ENCODE measurements at places on chromosomes 7 and 10.

DNA sequence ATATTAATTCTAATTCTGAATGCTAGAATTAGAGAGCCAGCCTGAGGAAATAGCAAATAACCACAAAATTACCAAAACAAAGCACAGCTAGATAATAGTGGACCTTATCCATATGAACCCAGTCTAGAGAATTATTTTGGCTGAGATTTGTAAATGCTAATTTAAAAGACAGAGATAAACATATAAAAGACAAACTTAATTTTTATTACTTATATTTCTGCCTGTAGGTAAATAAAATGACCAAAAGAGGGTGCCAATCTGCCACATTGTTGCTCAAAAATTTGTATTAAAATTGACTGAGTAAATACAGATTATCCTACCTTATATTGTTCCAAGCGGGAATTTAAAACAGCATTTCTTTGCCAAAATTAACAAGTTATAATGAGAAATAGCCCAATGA lies 20.2 kb downstream of the RTKN2 start:
- peak; percentile 27 for DNase-seq

GRCh38 chr7:142581341-142581740 lies 167.9 kb upstream of the PRSS1 start:
- peak; percentile 68 for DNase-seq

DNA sequence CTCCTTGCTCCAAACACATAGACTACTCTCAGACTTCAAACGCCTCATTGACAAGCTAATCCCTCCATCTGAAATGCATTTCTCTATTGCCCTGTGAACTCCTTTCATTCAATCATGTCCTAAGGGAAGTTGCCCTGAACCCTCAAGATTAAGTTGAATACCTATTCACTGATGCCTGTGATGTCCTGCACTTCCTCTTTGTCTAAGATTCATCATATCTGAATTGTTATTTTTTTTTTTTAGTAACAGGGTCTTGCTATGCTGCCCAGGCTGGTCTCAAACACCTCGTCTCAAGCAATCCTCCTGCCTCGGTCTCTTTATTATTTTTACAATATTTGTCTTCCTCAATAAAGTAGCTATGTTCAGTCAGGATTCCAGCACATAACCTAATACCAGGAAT lies 3.2 kb downstream of the PSMA2 start:
- DNase-seq, result no peak

DNA sequence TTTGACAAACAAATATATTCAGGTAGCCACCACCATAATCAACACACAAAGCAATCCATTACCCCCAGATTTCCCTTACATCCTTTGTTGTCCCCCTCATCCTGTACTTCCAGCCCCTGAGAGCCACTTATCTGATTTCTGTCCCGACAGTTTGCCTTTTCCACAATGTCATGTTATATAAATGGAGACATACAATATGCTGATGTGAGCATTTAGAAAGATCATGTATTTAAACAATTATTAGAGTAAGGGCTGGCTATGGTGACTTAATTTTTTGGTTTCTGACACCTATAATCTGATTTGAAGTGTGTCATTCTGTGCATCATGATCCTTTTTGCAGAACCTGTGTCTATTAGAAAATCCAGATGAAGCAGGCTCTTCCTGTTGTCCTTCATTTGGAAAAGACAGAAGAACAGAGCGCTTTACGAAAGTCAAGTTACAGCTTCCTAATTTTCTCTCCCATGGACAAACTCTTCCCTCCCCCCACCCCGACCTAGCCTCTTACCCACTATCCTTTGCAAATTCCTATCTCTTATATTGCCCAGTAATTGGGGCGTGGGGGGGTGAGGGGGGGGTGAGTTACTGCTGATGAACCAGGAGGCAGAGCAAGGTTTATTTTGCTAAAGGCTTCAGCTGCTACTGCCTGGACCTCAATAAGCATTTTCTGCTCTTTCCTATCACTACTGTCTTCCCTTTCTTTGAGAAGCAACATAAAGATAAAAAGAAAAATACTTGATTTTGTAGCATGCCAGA lies 252.4 kb upstream of the C7orf33 start:
- DNase-seq, result no peak

GRCh38 chr7:1853431-1853985 lies 183.4 kb downstream of the ELFN1 start:
- DNase-seq, result no peak

DNA sequence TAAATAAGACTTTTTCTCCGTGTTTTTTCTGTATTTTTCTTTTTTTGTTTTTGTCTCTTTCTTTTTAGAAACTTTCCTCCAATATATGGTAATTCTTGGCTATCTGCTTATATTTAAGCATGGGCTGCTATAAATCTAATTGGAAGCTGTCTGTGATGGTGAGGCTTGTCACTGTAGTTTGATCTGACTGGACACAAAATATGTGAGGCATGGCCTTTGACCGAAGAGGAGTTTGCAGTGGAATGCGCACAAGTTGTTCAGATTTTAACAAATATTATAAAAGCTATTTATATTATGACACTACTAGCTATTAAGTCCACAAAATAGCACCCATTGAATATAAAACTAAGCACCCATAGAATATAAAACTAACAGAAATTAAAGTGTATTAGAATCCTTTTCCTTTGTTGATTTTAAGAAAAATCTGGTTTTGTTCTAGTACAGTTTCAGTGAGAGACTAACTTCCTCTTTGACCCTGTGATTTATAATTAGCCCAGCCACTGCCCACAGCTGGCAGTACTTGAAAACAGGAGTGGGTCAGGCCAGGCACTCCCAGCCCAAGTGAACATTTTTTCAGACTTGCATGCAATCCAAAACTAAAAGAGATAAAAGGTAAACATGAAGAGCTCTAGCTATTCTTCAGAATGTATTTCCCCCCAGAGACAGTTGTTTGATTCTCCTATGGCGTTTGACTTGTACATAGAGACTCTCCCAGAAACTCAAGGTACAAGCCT lies 69.9 kb upstream of the FGL2 start:
- DNase-seq, result no peak

DNA sequence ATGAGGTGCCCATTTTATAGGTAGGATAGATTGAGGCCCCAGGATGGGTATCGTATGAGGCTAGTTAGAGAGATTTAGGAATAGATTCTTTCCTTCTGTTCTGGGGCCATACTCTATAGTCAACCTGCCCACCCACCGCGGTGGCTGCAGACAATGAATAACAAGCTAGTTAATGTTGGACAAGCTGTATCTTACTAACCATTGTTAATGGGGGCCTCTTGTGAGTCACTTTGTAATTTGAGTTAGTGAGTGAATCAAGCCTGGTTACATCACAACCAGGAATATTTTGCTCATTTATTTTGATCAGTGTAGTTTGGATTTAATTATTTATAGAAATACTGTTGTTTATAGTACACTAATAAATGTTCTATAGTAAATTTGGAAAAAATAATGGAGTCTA lies 7.3 kb downstream of the SORCS3 start:
- DNase-seq, result no peak

DNA sequence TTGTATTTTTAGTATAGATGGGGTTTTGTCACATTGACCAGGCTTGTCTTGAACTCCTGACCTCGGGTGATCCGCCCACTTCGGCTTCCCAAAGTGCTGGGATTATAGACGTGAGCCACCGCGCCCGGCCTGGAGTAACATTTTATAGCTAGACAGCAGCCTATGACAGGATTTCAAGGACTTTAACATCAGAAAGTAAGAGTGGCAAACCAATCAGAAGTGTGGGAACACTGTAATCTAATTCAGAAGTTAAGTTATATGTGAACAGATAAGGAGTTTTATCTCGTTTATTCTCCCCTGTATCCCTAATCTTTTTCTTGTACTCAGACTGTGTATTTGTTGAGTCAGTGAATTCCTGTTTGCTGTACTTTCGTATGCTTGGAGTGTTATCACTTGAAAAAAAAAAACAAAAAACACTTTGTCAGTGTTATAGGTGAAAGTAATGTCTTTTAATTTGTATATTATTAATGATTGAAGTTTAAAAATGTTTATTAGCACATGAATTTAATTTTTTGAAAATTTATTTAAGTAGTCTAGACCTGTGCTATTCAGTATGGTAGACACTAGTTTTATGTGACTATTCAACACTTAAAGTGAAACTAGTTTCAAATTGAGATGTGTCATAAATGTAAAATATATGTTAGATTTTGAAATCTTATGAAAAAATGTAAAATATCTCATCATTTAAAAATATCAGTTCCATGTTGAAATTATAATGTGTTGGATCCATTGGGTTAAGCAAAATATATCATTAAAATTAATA lies 38.6 kb downstream of the RSBN1L start:
- DNase-seq, result no peak

DNA sequence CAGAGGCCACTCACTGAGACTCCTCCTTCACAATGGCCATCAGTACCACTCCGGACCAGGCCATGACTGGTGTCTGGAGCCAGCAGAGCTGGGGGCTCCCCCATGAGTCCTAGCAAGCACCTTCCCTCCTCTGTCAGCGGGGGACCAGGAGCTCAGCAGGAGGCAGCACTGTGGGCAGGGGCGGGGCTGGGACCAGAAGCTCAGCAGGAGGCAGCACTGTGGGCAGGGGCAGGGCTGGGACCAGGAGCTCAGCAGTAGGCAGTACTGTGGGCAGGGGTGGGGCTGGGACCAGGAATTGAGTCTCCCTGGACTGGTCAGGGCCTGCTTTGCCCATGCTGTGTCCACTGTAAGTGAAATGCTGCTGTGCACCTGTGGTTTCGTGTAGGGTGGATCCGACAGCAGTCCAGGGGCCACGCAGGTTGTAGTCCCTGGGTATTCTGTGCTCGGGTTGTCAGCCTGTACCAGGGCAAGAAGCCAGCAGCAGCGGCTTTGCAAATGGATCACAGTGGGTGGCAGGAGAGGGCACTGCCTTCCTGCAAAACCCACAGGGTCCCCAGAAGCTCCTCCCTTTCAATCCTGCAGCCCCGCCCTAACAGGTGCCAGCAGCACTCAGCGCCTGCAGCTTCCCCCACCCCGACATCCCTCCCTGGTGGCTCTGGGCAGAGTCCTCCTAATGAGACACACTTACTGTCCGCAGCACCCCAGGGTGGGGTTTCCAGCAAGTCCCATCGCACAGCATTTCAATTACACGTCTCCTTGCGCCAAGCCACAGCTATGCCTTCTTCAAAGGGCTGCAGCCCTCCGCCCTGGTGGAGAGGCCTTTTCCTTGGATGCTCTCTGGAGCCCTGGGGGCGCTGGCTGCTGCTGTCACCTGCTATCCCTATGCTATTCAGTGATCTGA lies 220.5 kb downstream of the TCERG1L start:
- no peak for DNase-seq

- DNase-seq, result peak; percentile 57
Observed at GRCh38 chr7:130910949-130911944, 177.2 kb upstream of the KLF14 start.

GRCh38 chr10:114748241-114748640 lies 73.3 kb upstream of the FHIP2A start:
- DNase-seq, result no peak

DNA sequence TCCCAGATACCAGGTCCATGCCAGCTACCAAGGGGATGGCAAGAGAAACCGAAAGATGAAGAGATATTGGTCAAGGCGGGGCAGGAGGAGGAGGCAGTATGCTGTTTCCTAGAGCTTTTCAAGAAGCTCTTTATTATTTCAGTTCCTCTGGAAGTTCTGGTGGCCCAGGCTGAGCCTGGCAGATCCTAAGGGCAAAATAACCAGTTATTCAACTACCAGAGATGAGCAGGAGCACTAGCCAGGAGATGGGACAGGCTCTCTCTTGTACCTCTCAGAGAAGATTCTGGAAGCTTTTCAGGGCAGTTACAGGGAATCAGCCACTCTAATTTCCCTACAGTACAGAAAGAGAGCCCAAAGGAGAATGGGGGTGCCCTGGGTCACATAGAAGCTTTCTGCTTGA lies 5.3 kb downstream of the DNAJB12 start:
- DNase-seq, result no peak

Data from EL (cell line).